ENCODE measurements at places on chromosomes 1 and 21.
A peak's percentile ranks its signal among the peaks of the same experiment; 100 is the strongest.

GRCh38 chr1:202567738-202568137, 142.5 kb downstream of the SYT2 start:
- DNase-seq: no peak

DNA sequence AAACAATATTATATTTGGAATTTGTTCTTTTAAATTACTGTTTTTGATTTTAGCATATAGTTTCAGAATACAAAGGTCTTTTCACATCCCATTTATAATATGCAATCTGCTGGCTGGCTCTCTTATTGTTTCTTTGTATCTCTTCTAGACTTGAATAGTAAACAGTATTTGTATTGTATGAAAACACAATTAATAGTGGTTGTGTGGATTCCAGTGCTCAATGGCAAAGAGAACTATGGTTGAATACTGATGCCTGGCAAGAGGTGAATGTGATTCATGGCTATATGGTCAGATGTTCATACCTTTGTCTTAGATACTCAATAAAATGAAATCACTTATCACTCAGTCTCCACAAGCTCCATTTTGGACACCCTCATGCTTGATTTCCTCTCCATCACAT, 37.2 kb downstream of the OR6Y1 start:
- no peak for DNase-seq

- no peak for DNase-seq
These were observed 2.5 kb downstream of the FOXO6 start for GRCh38 chr1:41363591-41364320.

DNA sequence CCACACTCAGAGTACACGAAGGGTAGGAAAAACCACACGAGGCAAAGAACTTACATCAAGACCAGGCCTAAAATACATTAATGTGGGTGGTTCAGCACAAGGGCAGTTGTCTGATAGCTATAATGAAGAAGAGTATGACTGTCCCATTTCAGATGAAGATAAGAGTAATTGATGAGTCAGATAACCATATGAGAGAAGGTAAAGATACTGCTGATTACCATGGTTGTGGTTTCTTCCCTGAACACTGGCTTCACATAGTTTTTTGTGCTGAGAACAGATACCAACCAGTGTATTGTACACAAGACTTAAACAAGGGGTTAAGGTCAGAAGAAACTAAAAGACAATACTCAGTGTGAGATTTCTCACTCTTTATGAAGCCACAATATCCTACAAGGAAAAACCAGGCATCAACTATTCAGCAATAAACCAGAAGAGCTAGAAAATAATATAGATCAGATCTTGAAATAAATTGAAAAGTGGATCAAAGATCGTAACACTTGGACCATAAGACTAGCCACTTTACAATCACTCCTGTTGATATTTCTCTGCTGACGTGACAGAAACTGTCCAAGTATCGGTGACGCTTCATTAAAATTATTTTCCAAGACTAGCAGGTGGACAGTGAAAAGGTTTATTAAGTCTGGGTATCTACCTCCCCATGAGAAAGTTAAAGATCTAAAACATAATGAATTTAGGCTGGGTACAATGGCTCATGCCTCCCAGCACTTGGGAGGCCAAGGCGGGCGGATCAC, 28.6 kb downstream of the PUM1 start:
- no peak for DNase-seq

DNA sequence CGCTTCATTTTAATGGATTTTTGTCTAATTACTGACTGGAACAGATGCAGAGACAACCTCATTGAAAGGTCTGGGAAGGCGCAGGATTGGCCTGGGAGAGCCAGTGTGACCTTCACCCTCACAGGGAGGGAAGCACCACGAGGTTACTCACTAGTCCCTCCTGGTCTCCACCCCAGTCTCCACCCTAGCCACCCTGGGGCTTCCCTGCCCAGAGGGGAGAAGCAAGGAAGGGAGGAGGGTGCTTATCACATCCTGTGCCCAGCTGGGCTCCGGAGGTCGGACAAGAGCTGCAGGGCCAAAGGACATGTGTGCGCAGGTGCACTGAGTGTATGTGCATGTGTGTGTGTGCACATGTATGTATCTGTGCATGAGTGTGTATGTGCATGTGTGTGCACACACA, 220.1 kb upstream of the VAMP3 start:
- DNase-seq: no peak

DNA sequence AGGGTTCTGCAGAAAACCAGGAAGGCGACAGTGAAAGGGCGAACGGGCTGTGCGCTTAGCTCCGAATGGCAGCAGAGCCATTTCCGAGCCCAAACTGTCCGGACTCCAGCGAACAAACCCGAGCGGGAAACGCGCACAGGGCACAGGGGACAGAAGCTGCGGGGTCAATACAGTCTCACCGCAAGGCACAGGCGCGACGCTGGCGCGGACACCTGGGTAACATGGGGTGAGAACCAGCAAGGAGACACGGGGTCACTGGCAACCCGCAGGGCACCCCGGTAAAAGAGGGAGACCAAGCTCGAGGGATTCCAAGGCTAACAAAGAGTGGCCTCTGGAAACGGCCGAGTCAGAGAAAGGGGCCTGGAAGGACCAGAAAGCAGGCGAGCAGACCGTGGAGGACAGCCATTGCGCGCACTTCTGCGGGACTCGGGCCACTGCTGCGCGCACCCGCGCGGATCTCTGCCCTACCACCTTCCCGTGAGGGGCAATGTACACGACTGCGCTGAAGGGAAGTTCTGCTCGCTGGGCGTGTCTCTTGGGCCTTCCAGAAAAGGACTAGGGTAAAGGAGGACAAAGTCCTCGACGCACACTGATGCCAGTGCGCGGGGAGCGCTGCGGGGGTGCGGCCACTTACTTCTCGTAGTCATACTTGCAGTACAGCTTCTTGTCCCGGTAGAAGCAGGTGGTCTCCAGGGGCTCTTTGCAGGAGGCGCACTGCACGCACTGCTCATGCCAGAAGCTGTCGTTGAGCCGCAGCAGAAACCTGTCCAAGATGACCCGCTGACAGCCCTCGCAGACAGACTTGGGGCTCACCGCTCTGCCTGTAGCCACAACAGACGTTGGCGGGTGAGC, 3.8 kb downstream of the LMX1A start:
- DNase-seq: no peak

- DNase-seq: no peak
These were observed 228.9 kb upstream of the TMEM51 start for GRCh38 chr1:14924455-14925331.

GRCh38 chr21:39430954-39431353, 14.6 kb downstream of the LCA5L start:
- no peak for DNase-seq

DNA sequence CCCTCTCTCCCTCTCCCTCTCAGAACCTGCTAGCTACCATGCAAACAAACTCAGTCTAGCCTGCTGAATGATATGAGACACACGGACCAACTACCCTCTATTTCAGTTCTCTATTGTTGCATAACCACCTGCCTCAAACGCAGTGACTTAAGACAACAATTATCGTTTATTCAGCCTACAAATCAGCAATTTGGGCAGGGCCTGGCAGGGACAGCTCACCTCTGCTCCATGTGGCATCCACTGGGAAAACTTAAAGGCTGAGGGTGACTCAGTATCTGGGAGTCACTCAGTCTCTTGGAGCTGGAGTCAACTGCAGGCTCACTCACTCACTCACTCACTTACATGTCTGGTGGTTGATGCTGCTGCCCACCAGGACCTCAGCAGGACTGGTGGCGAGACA, 121.3 kb downstream of the SEC16B start:
- no peak for DNase-seq

DNA sequence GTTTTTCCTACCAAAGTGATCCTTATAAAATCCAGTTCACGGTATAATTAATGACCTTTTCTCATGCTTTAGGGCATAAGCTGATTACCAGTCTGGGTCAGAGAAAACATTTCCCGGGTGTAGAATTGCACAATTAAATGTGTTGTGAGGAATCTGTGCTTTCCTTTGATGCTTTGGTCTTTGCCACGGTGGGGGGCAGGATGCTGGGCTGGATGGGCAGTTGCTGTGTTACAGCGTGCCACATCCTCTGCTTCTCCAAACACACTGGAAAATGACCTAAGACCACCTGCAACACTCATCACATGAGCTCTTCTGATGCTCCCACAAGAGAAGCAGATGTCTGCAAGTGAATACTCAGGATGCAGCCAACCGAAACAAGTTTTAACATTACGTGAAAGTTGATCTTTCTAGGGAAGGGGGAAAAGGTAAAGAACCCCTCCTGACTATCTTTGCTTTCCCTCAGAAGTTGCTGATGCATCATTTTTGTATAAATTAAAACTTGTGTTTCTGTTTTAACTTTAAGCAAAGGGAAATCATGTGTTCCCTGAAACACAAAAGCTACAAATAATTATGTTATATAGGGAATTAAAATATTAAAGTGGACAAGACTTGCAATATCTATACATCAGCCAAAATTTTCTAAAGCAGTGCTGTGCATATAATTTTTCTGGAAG, 515.3 kb upstream of the NR5A2 start:
- DNase-seq: no peak

DNA sequence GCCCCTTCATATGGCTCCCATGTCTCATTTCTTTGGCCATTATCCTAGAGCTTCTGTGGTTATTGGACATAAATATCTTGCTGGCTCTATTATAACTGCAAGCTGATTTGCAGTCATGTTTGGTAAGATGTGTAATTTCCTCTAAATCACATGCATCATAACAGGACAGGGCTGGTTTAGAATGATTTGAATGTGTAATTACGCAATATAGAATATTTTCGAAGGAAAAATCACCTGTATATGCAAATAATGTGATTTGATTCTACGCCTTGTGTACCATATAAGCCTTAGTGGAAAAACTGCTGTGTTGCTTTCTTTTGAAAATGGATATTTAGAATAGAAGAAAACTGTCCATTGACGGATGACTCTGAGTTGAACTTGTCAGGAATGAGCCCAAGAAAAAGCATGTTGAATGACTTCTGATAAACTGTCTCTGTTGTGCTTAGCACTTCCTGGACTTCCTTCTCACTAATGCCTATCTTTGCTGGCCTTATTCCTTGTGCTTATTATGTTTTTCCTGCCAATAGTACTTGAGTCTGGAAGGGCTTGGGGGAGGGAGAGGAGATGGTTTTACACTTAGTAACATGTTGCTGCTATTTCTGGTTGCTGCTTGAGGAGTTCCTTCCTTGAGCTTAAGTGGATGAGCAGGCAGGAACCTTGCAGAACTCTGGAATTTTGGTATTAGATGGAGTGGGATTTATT, 6.5 kb downstream of the CACHD1 start:
- no peak for DNase-seq

GRCh38 chr1:115811140-115811828, 29.6 kb downstream of the NHLH2 start:
- DNase-seq: no peak

GRCh38 chr1:37782491-37782890, 11.2 kb upstream of the MANEAL start:
- DNase-seq: no peak

- no peak for DNase-seq
These were observed 7.5 kb upstream of the GATAD2B start for GRCh38 chr1:153929981-153930948.

- no peak for DNase-seq
These were observed 121.8 kb downstream of the OSBPL9 start for GRCh38 chr1:51738681-51739080.

GRCh38 chr1:25137106-25137505, 95.2 kb downstream of the SYF2 start:
- no peak for DNase-seq

GRCh38 chr1:155316922-155317321, 3.8 kb upstream of the RUSC1 start:
- no peak for DNase-seq

DNA sequence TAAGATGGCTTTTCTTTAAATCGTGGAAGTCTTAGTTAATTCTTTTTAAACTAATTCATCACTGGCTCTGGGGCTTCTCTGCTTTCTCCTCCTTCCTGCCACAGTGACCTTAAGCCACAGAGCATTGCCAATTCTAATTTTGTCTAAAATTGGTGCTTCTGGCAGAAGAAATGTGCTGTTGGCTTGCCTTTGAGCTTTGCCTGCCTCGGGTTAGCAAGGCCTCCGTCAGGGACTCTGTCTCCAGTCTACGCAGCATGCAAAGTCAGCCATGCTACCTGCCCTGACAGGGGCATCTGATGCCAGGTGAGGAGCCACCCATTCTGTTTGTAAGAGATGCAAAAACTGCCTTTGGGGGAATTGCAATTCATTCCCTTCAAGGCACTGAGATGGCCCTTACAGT, 25.2 kb downstream of the CLDN14 start:
- DNase-seq: no peak

- DNase-seq: no peak
These were observed 48.0 kb downstream of the MAB21L3 start for GRCh38 chr1:116159177-116159576.

GRCh38 chr1:105204836-105205371, 1455.2 kb downstream of the AMY1C start:
- no peak for DNase-seq

DNA sequence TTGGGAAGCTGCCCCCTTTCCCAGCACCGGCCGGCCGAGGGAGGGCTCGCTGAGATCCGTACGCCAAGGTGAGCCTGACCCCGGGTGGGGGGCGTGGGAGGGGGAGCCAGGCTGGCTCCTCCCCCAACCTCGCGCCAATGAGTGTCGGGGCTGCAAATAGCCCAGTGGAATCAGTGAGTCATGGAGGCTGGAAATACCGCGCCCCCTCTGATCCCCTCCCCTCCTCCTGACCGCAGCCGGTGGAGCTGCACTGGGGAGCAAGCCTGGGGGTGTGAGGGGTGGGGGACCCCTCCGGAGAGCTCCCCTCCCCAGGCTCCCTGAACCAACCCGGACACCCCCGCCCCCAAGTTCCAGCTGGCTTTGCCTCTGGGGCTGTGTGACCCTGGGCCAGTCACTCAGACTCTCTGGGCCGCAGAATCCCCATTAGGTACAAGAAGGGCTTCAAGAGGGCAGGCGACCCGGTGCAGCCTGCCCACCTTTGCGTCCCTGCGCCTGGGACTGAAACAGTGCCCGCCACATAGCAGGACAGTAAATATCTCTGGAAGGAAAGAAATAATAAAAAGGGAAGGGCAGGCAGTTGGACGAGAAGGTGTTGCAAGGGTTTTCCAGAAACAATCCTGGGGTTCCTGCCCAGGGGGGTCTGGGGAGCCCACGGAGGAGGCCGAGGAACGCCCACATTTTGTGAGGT, 4.5 kb downstream of the HSPB7 start:
- peak; percentile 15 for DNase-seq

- DNase-seq: no peak
These were observed 99.1 kb downstream of the EPHB2 start for GRCh38 chr1:22809783-22810182.

DNA sequence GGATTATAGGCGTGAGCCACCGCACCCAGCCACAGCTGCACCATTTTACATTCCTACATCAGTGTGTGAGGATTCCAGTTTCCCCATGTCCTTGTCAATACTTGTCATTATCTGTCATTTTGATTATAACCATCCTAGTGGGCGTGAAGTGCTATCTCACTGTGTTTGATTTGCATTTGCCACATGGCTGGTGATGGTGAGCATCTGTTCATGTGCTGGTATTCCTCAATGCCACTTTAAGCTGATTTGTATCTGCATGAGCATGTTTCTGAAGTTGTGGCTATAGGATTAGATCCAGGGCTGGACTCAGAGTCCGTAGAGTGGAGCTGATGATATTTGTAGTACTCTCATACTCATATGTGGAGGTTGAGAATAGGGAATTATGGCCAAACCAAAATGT, 36.6 kb downstream of the SRRM1 start:
- DNase-seq: no peak
